ENCODE measurements at places on chromosomes 13 and 19.

DNA sequence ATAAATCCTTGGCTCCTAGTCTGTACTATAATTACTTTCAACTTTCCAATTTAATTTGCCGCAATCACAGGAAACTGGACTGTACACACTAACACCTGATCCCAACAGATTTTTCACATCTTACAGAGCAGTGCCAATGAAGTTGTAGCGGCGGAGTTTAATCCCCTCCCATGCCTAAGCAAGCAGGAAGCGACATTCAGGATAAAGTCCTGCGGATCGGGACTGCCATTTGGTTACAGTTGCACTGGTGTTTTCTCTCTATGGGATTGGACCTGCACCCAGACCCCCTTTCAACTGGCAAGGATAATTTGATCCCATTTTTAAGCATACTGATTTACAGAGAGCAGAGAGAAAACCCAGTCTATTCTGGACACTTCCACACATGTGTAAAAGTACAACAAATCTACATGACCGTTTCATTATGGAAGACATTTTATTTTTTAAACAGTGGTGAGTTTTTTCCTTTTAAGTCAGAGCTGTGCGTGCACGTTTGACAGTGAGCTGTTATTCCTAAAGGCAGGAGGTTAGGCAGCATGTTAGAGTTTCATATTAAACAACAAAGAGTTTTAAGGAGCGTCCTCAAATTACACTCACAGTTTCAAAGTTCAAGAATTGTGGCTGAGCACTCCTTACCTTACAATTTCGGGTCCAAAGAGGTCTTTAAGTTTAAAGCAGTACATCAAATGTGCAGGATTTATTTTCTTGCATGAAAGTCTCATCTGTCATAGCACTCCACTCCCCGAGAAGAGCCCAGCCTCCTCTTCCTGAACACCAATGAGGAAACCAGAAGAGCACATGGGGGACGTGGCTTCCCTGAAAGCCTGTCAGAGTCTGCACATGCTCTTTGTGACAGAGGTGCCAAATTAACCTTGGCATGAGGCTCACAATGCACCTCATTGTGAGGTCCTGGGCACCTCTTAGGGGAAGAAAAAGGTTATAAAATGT is 141.6 kb upstream of the RFC3 start:
- DNase-seq: no peak

DNA sequence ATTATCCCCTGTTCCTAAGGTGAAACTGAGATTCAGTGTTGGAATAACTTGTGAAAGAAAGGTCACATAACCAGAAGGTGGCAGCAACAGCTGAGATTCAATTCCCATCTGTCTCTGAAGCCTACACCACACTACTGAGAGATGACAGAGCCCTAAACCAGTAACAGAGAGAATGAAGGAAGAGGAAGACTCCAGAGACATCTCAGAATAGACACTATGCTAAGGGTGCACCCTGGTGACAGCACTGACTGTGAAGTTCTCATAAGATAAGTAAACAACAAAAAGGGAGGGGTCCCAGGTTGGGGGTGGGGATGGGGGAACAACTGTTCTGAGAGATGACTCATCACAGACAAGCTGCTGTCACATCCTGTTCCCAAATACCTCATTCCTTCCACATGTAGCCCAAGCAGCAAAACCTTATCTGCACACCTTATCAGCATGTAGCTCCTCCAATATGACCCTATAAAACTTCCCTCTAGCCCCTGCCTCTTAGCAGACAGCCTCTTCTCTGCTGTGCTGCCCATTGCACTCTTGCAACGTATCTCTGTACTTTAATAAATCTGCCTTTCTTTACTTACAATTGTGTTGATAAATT is 46.5 kb downstream of the UTP14C start:
- no peak for DNase-seq

DNA sequence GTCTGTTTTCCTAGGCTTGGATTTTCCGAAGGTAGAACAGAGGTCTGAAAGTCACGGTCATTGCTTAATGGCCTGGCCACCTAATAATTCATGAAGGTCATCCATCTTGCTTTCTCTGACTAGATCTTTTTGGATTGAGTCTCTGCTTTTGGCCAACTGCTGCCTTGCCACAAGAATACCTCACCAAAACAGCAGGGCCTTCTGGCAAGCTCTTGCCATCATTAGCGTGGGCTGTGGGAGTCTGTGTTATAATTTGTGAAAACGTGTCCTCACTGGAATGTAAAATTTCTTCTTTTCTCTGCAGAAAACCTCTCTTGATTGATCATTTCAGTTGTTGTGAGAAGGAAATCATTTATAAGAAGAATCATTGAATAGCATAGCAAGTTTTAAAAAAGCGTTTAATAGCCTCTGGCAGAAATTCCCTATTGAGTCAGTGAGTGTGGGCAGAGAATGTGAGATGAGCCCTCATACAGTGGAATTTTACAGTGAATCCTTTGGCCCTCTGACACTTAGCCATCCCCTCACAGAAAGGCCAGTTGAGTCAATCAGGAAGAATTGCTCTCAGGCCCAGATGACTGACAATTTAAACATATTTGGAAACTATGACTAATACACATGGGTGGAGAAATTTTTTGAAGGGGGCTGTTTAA is 43.2 kb upstream of the ERICH6B start:
- DNase-seq: no peak

DNA sequence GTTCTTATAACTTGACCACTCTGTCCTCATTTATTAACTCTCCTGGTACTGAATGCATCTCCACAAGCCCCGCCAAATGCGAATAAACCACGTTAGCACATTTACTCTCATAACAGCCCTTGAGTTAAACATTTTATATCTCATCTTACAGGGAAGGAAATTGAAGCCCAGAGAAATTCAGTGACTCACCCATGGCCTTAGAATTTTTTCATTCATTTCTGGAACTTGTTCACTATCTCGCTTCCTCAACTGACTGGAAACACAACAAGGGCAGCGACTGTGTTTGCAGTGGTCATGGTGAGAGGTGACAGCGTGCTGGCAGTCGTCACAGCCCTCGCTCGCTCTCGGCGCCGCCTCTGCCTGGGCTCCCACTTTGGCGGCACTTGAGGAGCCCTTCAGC is 39.5 kb downstream of the SERP2 start:
- DNase-seq: no peak

DNA sequence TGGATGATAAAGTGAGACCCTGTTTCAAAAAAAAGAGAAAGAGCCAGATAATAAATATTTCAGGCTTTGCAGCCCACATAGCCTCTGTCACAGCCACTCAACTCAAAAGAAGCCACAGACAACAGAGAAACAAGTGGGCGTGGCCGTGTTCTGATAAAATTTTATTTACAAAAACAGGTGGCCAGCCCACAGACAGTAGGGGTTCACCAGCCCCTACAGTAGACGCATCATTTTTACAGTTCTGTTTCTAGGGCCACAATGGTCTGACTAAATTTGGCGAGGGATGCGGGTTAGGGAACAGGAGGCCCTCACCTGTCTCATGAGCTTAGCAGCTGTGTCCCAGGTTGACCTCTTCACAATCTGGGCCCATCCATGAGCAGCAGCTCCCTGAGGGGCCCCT is 59.5 kb downstream of the ARHGEF18 start:
- no peak for DNase-seq

GRCh38 chr19:39846678-39847486 is 703 bp upstream of the FBL start:
- peak; percentile 54 for DNase-seq

GRCh38 chr19:34999498-35000337 is at the start of gene GRAMD1A:
GRAMD1A (plus strand) TSS chr19:35000323; CDS start chr19:35000479, 156 bp downstream.
- DNase-seq: peak; percentile 74

DNA sequence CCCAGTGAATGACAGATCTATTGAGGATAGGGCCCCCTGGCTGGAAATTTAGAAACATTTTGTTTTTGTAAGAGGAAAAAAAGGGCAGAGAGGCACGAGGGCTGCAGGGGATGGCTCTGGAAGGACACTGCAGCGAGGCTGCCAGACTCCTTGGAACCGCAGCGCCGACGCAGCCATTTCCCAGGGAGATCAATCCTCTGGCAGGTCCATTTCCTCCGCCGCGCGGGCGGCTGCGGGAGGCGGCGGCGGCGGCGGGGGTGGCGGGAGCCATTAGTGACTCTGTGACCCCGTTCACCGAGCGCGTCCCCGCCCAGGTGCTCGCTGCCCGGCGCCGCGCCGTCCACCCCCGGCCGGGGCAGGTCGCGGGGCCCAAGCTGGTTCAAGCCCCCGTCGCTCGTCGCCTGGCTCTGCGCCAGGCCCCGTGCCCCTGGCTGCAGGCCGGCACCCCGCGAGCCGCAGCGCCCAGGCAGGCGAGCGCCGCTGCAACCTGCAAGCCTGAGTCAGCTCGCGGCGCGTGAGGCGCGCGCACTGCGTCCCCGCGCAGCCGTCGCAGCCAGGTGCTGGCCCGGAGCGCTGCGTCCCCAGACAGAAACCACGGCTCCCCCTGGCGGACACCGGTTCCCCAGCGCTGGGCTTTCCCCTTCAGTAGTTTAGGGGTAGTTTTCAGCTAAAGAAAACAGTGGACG is 192.6 kb downstream of the KATNAL1 start:
- peak; percentile 86 for DNase-seq

GRCh38 chr13:99527301-99527700 is 26.0 kb downstream of the TM9SF2 start:
- DNase-seq: peak; percentile 33

GRCh38 chr13:48400090-48400694 is 12.7 kb downstream of the LPAR6 start:
- DNase-seq: no peak

DNA sequence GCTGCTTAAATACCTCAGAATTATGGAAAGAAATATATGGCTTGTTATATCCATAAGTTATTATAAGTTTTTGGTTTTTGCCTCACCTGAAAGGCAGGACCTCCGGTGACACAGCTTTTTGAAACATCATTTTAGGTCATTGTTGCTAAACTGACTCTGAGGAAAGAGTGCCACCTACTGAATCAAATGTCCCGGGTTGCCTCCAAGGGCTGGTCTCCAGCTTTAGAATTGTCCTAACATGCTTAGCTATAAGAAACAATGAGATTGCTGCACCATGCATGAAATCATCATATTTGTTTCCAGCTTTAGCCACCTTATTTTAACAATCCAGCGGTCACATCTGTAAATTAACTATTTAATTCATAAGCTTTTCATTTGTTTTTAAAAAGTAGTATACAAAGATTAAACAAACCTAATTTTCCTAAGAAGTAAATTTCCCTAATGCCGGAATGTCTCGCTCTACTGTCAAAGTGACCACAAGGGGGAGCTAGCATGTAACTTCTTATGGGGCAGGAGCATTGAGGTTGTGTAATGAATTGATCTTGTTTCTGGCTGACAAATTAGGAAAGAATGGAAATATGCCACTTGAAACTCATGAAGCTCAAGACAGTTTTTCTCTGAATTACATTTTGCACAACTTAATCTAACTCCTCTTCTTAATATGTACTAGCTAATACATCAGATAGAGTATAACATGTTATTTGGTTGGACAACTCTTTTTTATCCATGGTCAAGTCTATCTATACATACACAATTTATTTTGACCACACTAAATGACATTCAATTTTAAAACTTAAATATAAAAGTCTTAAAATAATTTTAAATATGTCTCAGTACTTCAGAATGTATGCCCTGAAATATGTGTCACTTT is 6.7 kb upstream of the PCDH17 start:
- DNase-seq: peak; percentile 48

DNA sequence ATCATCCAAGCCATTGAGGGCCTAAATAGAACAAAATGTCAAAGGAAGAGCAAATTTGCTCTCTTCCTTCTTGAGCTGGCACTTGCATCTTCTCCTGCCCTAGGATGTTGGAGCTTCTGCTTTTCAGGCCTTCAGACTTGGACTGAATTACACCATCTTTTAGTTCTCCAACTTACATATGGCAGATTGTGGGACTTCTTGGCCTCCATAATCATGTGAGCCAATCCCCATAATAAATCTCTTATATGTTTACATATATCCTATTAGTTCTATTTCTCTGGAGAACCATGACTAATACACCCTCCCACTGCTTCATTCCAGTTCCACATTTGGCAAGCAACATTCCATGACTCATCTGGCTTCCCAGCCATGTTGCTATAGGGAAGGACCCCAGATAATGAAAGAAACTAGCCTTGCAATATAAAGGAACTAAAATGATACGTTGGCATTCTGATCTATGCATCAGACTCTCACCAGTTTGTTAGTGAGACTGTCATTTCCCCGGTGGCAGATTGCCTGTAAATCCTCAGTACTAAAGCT is 11.0 kb upstream of the ACOD1 start:
- DNase-seq: no peak

GRCh38 chr13:72151241-72151640 is 284.2 kb upstream of the DACH1 start:
- DNase-seq: no peak

DNA sequence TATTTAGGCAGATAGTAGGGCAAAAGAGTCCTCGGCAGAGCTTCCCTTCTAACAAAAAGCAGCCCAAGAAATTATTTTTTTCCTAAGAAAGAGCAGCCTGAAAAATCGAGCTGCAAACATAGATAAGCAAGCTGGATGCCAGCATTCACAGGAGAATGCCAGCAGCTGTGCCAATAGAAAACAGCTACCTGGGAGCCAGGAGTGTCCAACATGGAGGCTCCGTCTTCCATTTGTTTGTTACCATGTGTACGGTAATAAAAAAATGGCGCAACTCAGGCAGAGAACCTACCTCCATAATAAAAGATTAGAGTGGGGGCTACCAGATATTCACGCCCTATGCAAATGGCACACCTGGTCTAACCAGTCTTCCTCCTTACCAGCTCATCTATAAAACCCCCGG is 77.6 kb upstream of the IPO5 start:
- no peak for DNase-seq

GRCh38 chr19:54191011-54191810 is at the start of gene TSEN34:
TSEN34 (plus strand) TSS chr19:54191308; CDS start chr19:54191365, 57 bp downstream.
- DNase-seq: peak; percentile 97

- DNase-seq: no peak
These were observed 46.3 kb upstream of the DCT start for GRCh38 chr13:94525781-94526180.

Measured in erythroblast (primary cell).